Stimulated activated CD8-positive, alpha-beta memory T cell treated with anti-CD3 and anti-CD28 coated beads, Interleukin-4, amount 100 ng/mL, for 1 hour (primary cell): ENCODE measurements at places on chromosomes 4 and X.

DNA sequence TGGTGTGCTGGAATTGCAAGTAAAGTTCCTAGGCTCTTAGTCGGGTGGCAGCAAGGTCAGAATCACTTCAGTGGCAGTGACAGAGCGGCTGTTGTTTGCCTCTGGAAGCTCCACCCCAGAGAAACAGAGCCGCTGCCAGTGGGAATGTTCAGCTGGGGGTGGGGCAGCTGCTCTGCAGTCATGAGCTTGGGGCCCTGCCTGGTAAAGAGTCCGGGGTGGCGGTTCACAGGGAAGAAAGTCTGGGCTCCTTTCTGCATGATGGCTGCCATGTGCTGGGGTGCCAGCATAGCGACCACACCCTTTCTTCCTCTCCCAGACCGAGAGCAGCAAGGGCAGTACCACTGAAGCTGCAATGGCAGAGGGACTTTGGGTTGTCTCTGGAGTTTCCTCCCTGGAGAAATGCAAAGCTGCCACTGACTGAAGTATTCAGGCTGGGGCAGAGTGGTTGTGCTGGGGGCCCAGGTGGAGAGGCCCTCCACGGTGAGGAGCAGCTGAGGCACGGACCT lies 108.8 kb upstream of the CENPE start:
- DNase-seq = no peak

GRCh38 chr4:152747444-152747843 lies 32.1 kb downstream of the TIGD4 start:
- no peak for DNase-seq

DNA sequence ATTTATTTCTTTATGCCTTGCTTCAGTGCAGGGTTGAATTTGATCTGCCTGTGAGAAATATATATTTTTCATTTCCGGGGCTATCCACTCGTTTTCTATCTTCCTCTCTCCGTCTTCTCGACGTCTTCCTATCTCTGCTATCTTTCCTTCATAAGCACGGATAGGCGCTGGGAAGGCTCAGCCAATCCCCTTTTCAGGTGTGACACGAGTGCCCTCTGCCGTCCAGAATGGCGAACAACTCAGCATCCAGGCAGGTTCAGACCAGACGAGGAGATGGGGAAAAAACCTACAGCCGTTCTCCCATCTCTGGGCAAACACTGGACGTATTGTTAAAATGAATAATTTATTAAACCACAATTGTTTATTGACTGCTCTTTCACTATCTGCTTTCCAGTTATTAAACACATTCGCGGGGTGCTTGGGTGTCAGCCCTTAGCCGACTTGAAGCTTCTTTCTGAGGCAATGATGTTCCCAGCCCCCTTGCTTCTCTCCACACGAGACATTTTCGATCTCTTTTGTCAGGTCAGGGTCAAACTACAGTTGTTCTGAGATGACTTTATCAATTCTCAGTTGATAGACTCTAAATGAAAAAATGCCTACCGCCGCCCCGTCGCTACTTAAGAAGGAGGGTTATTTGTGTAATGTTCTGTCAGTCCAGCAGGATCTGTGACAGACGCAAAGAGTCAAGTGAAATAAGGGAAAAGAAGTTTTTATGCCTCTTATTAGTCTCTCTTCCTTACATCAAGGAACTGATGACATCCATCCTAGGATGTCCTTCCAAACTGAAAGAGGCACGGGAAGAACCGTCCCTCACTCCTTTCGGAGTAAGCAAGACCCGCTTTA lies 96.3 kb upstream of the NOCT start:
- no peak for DNase-seq

DNA sequence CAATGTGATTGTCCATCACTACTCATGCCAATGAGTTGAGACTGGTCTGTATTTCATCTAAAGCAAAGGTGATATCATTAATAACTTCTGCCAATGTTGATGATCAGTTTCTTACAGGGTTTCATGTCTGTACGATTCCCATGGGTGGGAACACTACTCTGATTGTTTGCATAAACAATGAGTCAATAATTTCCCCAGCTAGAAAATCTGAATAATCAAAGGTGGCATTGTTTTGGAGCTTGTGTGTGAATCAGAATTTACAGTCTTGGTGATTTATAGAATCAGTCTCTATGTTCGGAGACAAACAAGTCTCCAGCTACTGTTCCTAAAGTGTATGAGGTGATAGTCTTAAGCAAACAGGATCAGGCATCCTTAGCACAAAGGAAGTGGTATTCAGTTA lies 35.5 kb upstream of the PARM1 start:
- DNase-seq = no peak

DNA sequence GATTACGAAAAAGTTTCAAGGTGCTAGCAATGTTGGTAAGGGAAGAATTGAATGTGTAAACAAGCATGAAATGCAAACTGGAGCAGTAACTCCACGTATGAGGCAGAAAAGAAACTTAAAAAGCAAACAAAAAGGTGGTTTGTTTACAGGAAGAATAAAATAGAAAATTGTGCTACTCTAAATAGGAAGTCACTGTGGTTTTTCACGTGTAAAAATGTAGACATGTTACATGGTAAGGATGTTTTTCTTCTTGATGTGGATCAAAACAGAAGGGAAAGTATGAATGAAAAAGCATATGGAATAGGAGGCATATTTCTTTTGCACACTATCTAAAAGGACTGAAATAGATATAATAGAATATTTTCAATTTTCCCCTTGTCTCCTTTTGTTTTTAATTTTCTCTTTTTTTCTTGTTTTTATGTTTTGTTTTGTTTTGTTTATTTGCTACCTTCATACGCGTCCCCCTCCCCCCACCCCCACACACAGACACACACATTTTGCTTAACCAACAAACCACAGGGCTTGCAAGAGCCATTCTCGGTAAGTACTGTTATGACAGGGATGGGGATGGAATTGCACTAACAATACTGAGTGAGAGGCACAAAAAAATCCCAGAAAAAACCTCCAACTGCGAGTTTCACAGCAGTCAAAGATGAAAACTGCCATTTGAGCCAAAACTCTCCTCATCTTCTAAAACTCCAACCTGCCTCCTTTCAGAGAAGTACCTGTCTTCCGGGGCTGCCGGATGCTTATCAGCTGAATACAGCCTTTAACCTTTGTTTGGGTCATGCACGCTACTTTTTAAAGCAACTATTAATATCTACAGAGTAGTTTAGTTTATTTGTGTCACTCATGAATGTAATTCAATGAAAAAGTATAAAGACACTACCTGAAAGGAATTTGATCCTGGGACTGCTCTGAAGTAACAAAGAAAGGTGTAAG lies 135.8 kb downstream of the IL15 start:
- no peak for DNase-seq

GRCh38 chrX:40349251-40349650 lies 231.5 kb upstream of the ATP6AP2 start:
- no peak for DNase-seq

- DNase-seq = no peak
Observed at GRCh38 chr4:6377626-6378492, 94.6 kb downstream of the PPP2R2C start.

- DNase-seq = no peak
Observed at GRCh38 chr4:176438401-176438800, 118.6 kb downstream of the SPCS3 start.

DNA sequence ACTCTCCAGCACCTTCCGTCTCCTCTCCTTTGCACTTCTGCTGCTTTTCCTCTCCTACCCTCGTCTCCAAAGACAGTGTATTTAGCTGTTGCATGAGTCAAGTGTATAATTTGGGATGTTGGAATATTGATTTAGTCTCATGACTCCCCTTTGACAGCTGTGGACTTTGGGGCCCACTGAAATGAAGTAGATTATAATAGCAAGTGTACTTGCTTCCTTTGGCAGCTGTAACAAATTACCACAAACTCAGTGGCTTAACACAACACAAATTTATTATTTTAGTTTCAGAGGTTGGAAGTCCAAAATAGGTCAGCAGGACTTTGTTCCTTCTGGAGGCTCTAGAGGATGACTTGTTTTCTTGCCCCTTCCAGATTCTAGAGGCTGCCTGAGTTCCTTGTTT lies 29.5 kb upstream of the MSL3 start:
- DNase-seq = no peak

DNA sequence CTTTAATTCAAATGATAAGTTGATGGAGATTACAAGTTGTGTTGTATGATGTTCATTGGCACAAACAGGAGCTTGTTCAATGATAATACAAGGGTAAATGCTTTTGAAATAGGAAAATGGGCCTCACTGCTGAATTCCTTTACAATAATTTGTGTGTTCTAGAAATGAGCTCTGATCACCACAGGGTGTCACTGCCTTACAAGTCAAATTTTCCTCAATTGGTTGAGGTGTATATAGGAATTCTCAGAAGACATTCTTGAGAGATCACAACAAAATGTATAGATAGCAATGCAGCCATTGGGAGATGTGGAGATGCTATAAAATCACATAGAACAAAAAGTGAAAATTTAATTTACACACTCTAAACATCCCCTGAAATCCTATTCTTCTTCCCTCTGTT lies 49.6 kb downstream of the KLF8 start:
- no peak for DNase-seq

DNA sequence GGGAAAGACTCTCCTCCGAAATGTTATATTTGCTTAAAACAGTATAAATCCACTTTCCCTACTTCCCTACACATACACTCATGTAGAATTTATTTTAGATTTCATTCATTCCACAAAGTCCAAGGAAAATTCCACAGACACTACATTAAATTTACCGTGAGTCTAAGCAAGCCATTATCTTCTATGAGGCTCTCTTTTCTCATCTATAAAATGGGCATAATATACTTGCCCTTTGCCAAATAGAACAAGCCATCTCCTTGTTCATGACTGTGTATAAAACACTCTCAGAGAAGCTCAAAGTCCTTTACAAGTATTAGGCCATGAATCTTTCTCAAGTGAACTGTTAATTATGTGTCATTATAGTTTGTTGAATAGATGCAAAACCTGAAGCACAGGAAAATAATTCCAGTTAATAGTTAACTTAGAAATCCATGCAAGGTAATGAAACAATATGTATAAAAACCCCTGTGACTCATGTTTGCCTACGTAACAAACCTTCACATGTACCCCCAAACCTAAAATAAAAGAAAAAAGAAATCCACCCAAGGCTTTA lies 10.7 kb downstream of the TEC start:
- DNase-seq = no peak

GRCh38 chr4:92163348-92163747 lies 140.4 kb upstream of the GRID2 start:
- DNase-seq = no peak

- DNase-seq = no peak
Observed at GRCh38 chr4:177667687-177668086, 225.4 kb upstream of the AGA start.

DNA sequence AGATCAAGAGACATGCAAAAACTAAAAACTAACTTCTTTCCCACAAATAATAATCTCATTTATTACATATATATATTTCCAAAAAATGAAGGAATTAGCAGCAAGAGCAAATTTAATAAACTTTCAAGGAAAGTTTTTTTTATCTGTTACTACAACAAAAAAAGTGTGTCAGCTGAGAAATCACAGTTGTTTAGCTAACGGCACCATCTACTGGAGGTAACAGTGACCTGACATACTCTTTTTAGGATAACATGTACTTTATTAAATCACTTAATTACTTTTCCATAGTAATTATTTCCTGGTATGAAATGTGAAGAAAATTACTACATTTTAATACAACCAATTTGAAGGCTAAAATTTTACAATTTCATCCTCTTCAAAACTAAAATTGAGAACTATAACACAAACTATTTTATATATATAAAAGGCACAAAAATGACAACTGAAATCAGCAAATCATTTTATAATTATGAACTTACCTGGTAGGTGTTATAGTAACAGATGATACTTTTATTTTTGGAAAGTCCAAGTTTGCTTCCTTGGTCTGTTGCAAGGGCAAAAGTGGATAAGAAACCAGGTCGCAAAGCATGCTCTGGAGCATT lies 9.1 kb downstream of the LAMTOR3 start:
- DNase-seq = no peak

DNA sequence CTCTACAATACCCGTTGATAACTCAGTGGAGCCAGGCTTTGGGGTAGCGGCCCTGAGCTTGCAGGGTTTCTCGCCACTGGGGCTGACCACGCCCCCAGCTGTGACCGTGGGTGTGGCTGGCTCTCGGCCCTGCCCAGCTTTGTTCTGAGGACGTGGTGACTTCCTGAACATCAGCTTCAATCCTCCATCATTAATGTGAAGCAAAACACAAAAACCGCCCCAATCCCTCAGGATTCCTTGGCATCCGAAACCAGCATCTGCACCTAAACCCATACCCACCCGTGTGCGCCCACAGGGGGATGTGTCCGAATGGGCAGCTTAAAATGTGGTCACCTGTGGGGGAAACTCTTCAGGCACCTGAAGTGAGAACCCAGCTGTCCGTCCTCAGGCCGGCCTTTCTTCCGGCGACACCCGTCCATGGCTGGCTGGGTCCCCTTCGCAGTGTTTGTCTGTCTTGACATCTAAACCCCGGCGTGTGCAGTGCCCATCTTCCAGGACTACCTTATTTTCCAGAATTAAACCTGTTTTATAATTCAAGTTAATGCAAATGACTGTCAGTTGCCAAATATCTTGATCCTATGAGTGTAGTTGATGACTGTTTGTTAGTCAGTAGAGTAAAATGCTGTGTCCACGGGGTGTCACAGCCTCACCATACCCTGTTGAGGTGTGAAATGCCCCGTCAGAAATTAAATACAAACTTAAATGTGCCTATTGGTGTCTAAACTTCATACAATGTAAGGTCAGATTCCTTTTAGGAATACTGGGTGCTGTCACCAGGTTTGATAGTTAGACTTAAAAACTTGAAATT lies 27.3 kb downstream of the NELFA start:
- DNase-seq = no peak
